ENCODE measurements at places on chromosomes 1 and 21.

GRCh38 chr1:246497331-246497915 is 9.7 kb downstream of the SMYD3 start:
- DNase-seq, result peak; percentile 76

DNA sequence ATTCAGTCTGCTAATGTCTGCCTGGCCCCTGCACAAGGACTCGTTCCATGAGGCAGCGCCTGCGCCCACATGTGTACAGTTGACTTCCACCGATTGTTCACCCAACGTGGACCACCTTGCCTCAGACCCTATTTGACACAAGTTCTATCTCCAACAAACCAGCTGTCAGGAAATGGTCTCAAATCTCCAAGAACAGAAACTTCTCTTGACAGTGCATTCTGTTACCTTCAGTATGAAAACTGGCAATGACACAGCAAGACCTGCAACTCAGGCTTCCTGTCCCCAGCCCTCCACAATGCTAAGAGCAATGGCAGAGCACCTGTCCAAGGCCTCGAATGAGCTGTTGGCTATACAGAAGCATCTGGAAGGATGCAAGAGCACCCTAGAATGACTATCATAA is 102.3 kb upstream of the CLDN14 start:
- DNase-seq, result no peak

GRCh38 chr1:169821500-169821899 is 26.8 kb upstream of the METTL18 start:
- DNase-seq, result no peak

GRCh38 chr1:165592945-165593823 is 37.9 kb upstream of the MGST3 start:
- peak; percentile 81 for DNase-seq

- no peak for DNase-seq
Observed at GRCh38 chr21:36792505-36792967, 93.6 kb downstream of the SIM2 start.

- no peak for DNase-seq
Observed at GRCh38 chr1:224544346-224545110, 71.6 kb upstream of the CNIH3 start.

DNA sequence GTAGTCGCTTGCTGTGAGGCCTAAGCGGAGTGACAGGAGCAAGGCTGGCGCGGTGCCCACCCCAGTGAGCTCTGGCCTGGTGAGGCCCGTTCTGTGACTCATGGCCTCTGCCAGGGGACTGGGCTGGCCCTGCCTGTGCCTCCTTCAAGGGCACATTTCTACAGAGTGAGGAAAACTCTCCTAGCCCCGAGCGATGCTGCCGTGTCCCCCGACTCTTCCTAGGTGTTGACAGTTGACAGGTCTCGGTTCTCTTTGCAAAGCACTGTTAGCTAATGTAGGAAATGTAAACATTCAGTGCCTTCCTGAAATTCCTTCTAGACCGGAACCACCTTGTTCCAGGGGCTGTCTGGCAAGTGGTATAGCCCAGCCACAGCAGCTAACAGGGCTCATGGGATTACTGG is 43.9 kb downstream of the ABCG1 start:
- no peak for DNase-seq

GRCh38 chr1:44326024-44326701 is 28.9 kb downstream of the ERI3 start:
- DNase-seq, result no peak

GRCh38 chr1:236654957-236655356 is 31.3 kb upstream of the ACTN2 start:
- peak; percentile 44 for DNase-seq

DNA sequence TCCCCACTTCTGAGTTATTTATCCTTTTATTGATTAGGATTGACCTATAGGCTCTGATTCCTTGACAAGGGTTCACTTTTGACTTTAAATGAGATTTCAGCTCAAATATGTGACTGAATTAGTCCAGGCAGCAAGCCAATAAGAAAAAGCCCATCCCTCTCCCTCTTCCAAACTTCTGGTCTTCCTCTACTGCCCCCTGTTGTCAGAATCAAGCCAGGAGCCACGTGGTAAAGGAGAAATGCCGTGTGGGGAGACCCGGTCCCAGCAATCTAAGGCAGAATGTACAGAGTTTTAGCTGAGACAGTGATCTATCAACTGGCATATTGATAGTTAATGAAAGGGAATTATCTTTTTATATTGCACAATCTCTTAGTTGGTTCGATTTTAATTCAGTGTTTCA is 5.2 kb downstream of the ADAMTS5 start:
- DNase-seq, result peak; percentile 50

DNA sequence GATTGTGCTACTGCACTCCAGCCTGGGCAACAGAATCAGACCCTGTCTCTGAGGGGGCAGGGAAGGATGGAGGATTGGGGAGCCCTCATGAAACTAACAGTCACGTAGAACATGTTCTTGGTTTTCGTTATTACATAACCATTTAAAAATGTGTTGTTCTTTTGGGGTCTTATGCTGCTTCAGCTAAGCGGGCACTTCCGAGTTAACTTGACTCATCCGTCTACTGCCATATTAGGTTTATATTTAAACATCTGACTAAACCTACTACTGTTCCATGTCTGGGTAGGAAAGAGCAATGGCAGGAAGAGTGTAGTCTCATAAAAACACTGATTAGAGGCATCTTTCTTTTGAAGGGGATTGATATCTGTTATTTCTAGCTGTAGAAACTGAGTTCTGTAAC is 59.5 kb upstream of the BMP8A start:
- no peak for DNase-seq

- DNase-seq, result no peak
Observed at GRCh38 chr1:1306661-1307260, 969 bp downstream of the ACAP3 start.

GRCh38 chr1:214604523-214604922 is 1.5 kb downstream of the CENPF start:
- no peak for DNase-seq

DNA sequence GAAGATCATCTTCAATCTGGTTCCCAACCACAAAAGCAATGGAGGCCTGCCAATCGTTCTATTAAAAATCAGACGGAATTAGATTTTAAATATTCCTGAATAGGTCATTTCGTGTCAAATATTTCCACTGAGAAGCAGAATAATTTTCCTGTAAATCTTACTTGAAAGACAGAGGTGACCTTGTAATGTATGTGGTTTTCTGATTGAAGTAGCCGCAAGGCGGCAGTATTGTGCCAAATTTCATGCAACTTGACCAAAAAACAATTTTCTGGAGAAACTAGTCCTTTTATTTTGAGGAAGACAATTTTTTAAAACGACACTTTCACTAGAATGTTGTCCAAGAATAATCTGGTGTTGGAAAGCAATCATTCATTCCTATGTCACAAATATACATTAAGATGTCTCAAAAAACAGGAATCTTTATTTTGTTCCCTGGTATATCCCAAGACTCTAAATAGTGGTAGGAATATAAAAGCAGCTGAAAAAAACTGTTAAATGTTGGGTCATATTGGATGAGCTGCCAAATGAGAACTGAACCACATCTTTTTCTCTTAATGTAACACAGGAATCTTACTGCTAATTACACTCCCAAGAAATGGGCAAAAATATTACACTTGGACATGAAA is 33.6 kb downstream of the SPAG17 start:
- peak; percentile 29 for DNase-seq

GRCh38 chr1:91724231-91724630 is 161.7 kb downstream of the TGFBR3 start:
- no peak for DNase-seq

DNA sequence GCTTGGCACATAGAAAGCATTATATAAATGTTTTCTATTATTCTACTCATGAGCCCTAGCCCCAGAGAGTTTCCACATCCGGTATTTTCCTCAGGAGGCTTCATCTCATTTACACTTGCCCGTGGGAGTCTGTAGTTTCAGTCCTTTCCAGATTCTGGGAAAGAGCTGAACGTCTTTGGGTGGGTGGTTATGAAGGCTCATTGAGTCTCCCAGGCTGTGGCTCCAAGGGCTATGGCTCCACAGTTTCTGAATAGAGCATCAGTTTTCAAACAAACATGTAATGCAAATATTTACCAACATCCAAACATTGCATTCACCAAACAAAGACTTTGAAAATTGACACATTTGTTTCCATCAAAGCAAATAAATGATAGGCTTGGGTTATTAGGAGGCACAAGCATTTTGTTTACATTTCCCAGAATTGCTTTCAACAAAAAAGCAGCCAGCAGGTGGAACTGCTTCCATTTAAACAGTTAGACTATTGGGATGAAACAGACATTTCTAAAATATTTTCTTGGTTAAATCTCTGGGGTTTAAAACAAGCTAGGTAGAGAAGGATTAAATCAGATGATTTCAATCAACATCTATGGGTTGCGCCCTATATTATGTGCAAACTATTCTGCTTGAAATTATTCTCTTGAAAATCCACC is 1.3 kb upstream of the LEMD1 start:
- no peak for DNase-seq

DNA sequence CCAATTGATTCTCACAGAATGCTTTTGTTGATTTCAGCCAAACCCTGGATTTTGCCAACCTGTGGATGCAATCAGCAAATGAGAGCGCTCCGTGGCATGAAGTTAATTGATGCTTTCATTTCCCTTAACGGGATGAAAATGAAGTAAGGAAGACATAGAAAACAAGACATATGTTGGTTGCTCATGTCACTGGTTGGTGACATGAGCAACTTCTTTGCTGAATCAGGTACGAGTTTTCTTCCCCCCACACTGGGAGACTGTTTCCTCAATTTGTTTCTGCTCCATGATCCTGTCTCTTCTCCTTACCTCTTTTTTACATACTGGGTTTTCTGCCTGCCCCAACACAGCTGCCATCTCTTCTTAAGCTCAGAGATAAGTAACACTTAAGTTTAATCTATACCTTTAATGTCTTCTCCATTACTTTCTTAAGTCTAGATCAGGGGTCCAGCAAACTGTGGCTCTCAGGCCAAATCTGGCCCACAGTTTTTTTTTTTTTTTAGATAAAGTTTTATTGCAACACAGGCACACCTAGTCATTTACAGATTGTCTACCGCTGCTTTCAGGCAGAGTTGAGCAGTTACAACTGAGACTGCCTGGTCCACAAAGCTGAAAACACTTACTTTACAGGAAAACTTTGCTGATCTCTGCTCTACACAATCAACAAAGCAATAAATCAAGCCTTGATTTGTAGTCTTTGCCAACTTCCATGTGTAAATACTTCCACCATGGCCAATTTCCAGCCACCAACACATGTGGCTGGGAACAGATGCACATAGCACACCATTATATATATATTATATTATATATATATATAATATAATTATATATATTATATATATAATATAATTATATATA is 13.3 kb downstream of the GPR157 start:
- DNase-seq, result no peak

- peak; percentile 32 for DNase-seq
Observed at GRCh38 chr1:36155408-36156328, at the start of gene MAP7D1. MAP7D1 (plus strand) TSS chr1:36156160; CDS start chr1:36156418, 258 bp downstream.

GRCh38 chr1:36881068-36881405 is 153.3 kb downstream of the GRIK3 start:
- no peak for DNase-seq

GRCh38 chr1:222377428-222378088 is 170.3 kb downstream of the HHIPL2 start:
- DNase-seq, result no peak

DNA sequence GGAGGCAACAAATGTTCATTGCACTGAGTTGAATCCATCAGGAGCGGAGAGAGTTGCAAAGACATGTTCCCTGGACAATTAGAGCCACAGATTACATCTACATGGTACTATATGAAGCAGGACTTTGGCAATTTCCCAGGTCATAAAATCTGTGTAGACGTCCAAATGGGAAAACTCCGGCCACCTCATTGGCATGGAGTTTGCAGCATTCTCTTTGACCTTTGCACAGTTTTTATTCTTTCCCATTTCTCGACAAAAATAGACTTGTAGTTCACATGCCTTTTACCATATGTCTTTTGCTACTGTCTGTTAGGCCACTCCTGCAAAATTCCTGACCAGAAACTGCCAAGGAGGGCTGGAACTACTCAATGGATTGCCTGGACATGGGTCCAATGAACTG is 48.2 kb downstream of the UBE2T start:
- DNase-seq, result no peak

GRCh38 chr1:98893371-98893770 is 111.3 kb downstream of the PLPPR5 start:
- peak; percentile 94 for DNase-seq

GRCh38 chr1:155320661-155321617 is at the start of gene RUSC1:
RUSC1 (plus strand) TSS chr1:155320894; CDS start chr1:155321774, 880 bp downstream.
- no peak for DNase-seq

DNA sequence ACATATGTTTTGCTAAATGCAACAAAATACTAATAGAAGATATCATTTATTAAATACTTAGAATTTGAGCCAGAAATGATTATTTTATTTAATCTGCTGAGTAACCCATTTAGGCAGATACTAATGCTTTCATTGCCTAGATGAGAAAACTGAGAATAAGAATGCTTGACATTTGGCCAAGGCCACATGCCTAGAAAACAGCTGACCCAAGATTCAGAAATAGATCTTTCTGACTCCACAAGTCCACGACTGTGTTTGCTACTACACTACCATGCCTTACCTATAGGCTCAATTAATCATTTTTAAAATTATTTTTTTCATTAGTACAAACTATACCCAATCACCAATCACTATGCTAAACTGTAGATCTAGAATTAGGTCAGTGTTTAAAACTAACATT is 129.7 kb downstream of the ATP1B1 start:
- no peak for DNase-seq

DNA sequence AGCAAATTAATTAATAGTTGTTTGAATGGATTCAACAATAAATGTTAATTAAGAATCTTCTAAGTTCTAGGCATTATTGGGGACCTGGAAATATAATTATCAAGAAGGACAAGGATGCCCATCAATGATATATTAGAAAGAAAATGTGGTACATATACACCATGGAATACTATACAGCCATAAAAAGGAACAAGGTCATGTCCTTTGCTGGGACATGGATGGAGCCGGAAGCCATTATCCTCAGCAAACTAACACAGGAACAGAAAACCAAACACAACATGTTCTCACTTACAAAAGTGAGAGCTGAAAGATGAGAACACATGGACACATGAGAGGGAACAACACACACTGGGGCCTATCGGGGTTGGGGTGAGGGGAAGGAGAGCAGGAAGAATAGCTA is 141.4 kb upstream of the JUN start:
- no peak for DNase-seq

- DNase-seq, result peak; percentile 22
Observed at GRCh38 chr21:44800971-44801467, 601 bp downstream of the UBE2G2 start.

- DNase-seq, result no peak
Observed at GRCh38 chr1:219041141-219041540, 132.5 kb upstream of the LYPLAL1 start.

GRCh38 chr1:185400052-185400451 is 83.0 kb upstream of the IVNS1ABP start:
- no peak for DNase-seq

DNA sequence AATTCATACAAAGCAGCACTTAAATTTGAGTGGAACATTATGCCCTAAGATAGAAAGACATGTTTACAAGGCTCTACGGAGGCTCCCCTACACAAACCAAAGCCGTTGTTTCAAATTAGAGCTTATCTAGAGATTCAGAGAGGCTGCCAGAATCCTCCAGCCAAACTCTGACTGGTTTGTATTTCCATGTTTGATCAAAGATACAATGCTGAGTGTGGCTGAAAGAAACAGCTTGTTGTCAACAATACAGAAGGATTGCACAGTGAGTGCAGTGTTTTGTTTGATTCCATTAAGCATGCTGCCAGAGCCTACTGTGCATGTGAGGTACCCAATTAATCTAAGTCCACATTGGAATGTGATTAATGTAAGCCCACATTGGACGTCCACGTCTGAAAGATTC is 402.7 kb downstream of the DISC1 start:
- DNase-seq, result no peak

GRCh38 chr1:156402331-156403020 is 33.5 kb downstream of the RHBG start:
- DNase-seq, result no peak

- DNase-seq, result no peak
Observed at GRCh38 chr1:75539230-75540116, 71.4 kb downstream of the SLC44A5 start.

Data from NCI-H1694 treated with DMSO at 0.1 percent for 48 hours (cell line).